ENCODE measurements at places on chromosomes 3 and 15.

GRCh38 chr3:50390508-50391224, 31.3 kb upstream of the TMEM115 start:
- DNase-seq, result no peak

DNA sequence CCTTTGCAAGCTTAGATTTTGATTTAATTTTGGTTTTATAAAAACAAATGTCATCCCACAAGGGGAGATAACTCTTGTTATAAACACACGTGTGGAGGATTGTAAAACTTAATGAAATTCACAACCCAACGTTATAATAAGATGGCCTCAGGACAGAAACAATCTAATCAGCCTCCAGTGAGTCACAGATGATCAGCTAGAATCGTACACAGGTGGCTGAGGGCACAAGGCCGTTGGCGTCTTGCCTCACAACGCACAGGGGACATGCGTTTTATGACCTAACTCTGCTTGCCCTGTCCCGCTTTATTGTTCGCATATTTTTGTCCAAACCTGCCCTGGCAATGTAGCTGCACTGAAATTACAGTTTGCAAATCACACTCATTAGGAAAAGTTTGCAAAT, 121.9 kb upstream of the PDZRN3 start:
- DNase-seq, result no peak

GRCh38 chr15:74175271-74176191, 2.0 kb downstream of the ISLR start:
- DNase-seq, result no peak

DNA sequence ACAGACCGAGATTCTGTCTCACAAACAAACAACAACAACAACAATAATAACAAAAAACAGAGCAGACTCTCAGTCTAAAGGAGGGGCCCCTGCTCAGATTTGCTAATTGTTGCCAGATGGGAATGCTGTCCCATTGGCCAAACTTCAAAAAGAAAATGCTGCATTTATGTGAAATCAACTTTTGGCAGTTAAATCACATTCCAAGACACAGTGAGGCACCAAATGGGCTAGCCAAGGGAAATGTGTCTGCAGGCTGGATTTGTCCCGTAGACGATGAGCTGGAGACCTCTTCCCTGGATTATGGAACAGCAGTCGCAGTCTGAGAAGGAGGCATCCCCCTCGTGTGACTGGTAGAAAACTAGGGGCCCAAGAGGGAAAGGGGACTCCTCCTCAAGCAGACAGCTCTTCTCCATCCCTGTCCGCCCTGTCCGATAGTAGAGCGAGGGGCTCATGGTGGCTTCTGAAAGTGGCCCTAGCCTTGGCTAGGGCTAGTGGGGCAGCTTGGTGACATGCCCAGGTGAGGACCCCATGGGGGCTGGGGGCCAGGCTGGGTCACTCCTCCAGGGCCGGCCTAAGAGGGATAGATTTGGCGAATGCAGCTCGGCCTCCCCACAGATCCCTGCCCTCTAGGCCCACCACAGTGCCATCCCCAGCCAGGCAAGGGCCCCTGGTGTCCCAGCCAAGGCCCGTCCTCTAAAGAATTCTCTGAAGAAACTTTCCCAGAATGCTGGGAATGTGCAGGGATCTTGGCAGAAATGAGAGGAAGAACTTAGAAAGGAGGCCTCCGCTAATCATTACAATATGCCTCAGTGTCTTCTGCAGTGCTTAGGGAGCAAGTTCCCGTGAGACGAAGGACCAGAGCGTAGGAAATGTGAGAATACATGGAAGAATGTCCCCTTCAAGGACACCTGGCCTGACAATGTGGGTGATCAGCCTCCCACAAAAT, 2.0 kb downstream of the SLC22A14 start:
- no peak for DNase-seq

GRCh38 chr3:147574621-147575020, 165.5 kb downstream of the ZIC1 start:
- no peak for DNase-seq

GRCh38 chr3:197714251-197714650, 22.5 kb downstream of the RUBCN start:
- no peak for DNase-seq

- DNase-seq, result no peak
These were observed 35.2 kb upstream of the ZNF609 start for GRCh38 chr15:64425221-64425620.

DNA sequence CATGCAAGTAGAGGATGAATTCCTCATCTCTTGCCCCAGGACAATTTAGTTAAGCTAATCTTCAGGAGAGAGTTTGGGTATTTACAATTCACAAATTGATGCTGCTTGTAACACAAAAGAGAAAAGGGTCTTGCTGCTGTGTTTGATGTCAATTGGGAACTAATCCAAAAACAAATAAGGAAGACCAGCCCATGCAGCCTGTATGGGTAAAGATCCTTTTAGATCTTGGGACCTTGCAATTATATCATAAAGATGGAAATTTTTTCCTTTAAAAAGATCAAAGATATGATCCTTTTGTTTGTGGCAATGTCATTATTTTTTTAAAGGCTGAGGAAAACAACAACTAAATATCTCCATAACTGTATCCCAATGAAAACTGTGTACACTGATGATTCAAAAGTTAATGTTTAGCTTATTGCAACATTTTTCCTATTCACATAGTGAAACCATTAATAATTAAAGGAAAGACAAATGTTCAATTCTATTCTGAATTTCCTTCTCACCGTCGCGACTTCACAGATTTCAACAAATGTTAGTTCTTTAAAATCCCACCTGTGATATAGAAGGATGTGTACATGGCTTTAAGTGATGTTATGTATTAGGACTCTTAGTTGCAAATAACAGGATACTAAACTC, 40.2 kb downstream of the TMEM212 start:
- DNase-seq, result no peak

DNA sequence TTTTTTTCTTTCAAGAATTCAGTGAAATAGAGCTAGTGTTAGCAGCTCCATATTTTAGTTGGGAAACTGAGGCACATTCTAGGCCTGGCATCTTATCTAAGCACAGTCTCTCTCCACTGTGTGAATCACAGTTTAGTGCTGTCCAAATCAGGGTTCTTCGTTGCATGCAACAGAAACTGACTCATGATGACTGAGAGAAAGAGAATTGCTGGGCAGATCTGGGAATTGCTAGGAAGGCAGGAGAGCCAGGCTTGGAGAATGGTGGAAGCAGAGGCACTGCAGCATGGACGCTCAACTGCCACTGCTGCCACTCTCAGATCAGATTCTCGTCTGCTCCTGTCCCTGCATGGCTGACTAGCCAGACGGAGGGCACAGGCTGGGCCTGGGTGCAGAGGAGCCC, 40.7 kb upstream of the CHST2 start:
- DNase-seq, result no peak

DNA sequence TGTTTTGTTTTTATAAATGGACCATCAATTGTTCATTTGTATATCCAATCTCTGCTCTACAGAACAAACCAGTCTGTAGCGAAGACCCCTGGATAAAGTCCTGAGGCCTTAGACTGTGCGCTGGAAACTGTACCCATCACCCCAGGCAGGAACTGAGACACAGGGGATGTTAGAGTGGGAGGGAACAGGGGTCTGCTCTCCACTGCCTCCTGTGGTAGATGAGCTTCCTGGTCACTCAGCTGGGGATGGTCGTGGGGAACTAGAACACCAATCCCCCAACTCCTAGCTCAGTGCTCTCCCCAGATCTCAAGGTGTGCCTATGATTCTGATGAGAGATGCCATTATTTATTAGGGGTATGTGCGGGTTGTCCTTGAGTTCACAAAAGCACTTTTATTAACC, 340.2 kb upstream of the IGF1R start:
- no peak for DNase-seq

GRCh38 chr3:169600732-169601131, 62.8 kb downstream of the MECOM start:
- no peak for DNase-seq

DNA sequence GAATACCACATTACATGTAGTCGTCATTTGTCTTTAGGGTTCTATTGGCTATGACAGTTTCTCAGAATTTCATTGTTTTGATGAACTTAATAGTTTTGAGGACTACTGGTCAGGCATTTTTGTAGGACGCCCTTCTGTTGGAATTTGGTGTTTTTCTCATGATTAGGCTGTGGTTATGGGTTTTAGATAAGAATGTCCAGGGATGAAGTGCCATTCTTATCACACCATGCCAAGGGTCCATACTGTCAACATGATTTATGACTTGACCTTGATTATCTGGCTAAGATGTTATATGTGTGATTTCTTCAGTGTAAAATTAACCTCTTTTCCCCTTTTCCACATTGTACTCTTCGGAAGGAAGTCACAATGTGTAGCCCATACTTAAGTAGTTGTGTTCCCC, 135.3 kb downstream of the DIPK2A start:
- no peak for DNase-seq

- DNase-seq, result no peak
These were observed 127.2 kb downstream of the NFKBIZ start for GRCh38 chr3:101976473-101976872.

GRCh38 chr3:159727506-159727905, 261.1 kb upstream of the IL12A start:
- no peak for DNase-seq

- DNase-seq, result no peak
These were observed 268.0 kb downstream of the LPP start for GRCh38 chr3:188421836-188422540.

DNA sequence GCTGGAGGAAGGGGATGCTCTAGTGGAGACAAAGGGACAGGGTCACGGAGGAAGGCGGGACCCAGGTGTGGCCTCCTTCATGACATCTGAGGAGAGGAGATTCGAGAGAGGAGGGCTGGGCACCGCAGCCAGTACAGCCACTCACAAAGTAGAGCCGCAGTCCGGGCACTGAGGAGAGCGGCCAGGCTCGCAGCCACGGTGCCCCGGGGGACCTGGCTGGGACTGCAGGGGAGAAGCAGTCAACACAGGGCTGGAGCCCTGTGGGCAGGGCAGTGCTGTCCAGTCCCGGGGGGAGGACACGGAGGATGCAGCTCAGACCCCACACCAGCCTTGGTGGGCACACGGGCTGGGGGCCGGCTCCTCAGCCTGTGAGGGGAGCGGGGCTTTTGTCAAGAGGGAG, 40.3 kb downstream of the HMCES start:
- no peak for DNase-seq

GRCh38 chr3:71062952-71063772, 520.4 kb downstream of the FOXP1 start:
- DNase-seq, result no peak

DNA sequence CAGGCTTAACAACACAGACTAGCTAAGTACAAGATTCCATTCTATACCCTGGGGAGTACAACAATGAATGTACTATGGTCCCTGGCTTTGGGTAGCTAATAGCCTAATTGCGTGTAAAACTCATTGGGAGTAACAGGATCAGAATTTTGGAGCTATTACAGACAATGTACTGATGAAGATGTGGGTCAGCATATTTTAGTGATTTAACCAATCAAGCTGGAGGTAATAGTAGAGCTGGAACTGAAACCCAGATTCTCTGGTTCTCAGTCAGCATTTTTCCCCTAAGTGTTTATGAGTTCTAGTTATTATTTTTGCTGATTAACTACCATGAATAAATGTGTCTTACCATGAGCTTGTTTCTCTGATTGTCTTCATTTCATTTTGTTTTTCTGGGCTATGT, 578.7 kb downstream of the NLGN1 start:
- no peak for DNase-seq

GRCh38 chr3:172709774-172710663, 848 bp downstream of the NCEH1 start:
- DNase-seq, result no peak

DNA sequence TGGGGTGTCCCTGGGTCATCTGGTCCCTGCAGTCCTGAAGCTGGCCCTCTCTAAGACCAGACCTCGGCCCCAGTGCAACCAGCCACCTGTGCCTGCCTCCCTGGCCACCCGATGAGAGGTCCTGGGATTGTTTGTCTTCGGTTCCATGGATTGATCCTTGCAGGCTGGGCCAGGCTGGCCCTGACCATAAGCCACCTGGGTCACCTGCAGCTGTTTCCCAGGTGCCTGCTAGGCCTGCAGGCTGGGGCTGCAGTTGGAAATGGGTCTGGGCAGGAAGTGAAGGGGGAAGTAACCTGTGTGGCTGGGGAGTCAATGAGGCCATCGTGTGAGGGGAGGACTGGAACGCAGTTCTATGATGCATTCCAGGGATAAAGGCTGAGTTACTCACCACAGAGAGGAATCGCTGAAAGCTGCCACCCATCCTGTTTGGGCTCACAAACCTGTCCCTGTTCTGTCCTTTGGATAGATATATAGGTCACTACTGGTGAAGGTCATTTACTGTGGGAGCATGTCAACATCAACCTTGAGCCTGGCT, 30.9 kb upstream of the VPS8 start:
- no peak for DNase-seq

- no peak for DNase-seq
These were observed 110.1 kb upstream of the LPP start for GRCh38 chr3:188043891-188044290.

DNA sequence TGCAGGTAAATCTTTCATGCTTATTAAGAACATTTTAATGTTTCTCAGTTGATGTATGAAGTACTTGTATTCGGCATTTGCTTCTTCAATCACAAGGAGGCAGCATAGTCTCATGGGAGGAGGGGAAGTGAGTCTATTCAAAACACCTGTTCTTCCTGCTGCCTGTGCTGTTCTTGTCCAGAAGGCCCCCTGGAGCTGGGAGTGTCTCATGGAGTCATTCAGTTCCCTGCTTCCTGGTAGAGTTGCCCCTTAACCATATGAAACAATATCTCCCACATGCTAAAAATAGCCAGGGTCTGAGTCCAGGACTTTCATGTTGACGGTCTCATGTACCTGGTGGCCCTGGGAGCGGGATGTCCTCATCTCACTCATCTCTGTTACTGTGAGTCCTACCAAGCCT, 15.5 kb upstream of the PPP1R2 start:
- DNase-seq, result no peak

GRCh38 chr15:56261854-56262509, 18.3 kb upstream of the RFX7 start:
- no peak for DNase-seq

- no peak for DNase-seq
These were observed 51.2 kb downstream of the FGF12 start for GRCh38 chr3:192675958-192676649.

Measured in cortex of kidney (tissue), 1 donor.